AG09319 (cell line): ENCODE measurements at places on chromosomes 11 and 22.

- no peak for DNase-seq
Measured at GRCh38 chr22:50656122-50657070, 16.2 kb upstream of the SHANK3 start.

DNA sequence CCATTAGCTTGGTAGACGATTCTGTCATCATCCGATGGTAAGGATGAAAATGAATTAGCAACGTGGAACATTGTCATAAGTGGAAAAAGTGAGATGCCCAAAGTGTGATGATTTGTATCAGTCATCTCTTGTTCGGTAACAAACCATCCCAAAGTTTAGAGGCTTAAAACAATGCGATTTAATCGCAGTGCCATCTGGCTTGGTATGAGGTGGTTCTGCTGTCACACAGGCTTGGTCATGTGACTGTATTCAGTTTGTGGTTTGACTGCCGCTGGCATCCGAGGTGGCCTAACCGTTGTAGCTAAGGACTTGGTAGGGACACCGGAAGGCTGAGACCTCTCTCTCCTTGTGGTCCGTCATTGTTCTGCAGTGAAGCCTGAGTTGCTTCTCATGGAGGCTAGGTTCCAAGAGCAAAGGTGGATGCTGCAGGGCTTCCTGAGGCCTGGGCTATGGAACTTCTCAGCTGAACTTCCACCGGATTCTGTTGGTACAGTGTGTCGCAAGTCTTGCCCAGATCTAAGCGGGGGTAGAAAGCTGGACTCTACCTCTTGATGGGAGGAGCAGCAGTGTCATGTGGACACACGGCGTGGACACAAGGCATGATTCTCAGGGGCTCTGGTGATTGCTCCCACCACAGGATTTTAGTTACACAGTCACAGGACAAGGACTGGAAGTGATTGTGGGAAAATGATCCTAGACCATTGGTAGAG is 36.3 kb downstream of the BCR start:
- no peak for DNase-seq

- DNase-seq, result no peak
Measured at GRCh38 chr22:22824340-22825212, 63.0 kb upstream of the IGLL5 start.

- DNase-seq, result no peak
Measured at GRCh38 chr22:38260761-38261681, 11.8 kb downstream of the TMEM184B start.

DNA sequence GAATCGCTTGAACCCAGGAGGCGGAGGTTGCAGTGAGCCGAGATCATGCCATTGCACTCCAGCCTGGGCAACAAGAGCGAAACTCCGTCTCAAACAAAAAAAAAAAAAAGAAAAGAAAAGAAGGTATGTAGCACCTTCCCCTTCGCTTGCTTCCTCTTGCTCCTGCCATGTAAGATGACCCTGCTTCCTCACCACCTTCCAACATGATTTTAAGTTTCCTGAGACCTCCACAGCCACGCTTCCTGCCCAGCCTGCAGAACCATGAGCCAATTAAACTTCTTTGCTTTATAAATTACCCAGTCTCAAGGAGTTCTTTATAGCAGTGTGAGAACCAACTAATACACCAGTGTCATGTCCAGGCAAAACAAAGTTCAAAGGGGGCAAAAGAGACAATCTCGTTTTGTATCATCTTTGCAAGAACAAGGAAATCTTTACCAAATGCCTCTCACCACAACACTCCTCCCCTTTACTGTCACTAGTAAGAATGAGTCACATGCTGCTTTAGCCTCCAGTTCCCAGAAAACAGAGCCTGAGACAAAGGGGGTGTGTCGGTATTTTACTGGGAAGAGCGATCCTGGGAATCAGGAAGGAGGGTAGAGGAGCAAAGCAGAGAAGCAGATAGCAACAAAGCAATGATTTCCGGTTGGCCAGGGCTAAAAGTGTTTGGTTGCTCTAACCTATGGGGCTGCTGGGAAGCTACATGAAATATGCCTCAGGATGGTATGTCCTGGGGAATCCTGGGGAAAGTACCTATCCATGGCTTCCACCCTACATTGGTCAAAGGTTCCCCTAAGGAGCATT is 10.5 kb upstream of the MCHR1 start:
- DNase-seq, result peak; percentile 52

GRCh38 chr11:35227576-35228327 is 88.8 kb downstream of the CD44 start:
- no peak for DNase-seq

DNA sequence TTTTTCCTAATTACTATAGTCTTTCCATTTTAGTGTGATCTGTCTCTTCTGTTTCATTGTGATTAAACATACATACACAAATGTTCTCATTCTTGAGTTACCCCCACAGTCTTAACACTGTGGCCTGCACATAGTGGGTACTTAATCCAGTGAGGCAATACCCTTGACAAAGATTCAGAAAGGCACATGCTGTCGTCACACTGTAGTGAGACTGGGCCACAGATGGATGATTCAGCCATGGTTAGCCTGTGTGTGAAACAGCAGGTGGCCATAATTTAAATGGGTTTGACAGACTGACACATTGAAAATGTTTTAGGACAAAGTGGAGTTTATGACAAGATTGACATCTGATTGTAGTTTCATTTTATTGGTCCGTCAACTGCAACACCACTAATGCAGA is 313.1 kb downstream of the C11orf87 start:
- DNase-seq, result no peak

GRCh38 chr11:118380571-118380970 is 20.8 kb upstream of the ATP5MG start:
- no peak for DNase-seq

GRCh38 chr11:1361882-1362281 is 27.9 kb upstream of the BRSK2 start:
- no peak for DNase-seq
